ENCODE measurements at places on chromosomes 4 and X.

GRCh38 chrX:41236629-41237028 is 97.3 kb upstream of the DDX3X start:
- no peak for DNase-seq

DNA sequence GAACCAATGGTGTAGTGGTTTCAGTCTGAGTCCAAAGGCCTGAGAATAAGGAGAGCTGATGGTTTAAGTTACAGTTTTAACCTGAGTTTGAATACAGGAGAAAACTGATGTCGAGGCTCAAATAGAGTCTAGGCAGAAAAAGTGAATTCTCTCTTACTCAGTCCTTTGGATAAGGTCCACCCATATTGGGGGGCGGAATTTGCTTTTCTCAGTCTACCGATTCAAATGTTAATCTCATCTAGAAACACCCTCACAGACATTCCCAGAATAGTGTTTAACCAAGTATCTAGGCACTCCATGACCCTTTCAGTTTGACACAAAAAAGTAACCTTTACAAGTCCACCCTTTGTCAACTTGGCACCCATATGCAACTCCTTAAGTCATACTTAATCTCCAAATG is 216.0 kb downstream of the GRID2 start:
- DNase-seq: no peak

- no peak for DNase-seq
Observed at GRCh38 chrX:5117816-5118215, 1110.9 kb downstream of the NLGN4X start.

DNA sequence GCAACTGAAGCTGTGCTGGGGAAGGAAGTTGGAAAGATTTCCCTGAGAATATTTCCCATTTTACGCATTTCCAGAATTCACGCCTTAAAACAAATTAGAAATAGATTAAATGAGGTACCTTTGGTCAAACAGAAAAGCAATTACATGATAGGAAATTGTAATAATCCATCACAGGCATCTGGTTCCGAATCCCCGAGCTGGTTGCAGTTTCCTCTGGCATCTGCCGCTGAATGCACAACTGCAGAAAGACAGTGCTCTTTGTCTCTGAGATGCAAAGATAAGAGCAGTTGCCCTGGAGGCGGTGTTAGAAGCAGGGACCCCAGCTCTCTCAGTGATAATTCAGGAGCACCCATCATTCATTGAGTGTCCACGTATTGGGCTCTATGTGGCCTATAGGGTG is 224.4 kb downstream of the LDB2 start:
- no peak for DNase-seq

All from CD4-positive, alpha-beta T cell treated with Interleukin-10 for 1 hour (primary cell).